Fibroblast of skin of back (primary cell): ENCODE measurements at places on chromosomes 5 and 9.

- DNase-seq, result no peak
Measured at GRCh38 chr5:76920491-76920890, 32.4 kb upstream of the CRHBP start.

DNA sequence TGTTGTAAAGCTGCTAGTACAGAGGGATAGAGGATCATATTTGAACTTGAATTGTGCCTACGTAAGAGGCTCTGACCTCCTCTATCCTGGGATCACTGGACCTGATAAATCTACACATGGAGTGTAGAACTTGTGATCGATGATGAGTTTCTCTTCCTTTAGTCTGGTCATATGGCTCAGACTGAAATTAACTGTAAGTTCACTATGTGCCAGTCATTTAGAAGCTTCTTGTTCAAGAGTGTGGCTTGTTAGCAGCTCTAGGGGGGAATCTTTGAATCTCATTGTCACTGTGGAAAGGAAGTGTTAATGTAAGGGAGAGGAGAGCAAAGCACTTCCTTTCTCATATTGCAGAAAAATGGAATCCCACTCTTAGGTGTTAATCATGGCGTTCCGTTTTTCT is 12.1 kb downstream of the ZBTB34 start:
- no peak for DNase-seq

GRCh38 chr5:92019376-92019990 is 636.4 kb upstream of the ARRDC3 start:
- DNase-seq, result peak; percentile 48

DNA sequence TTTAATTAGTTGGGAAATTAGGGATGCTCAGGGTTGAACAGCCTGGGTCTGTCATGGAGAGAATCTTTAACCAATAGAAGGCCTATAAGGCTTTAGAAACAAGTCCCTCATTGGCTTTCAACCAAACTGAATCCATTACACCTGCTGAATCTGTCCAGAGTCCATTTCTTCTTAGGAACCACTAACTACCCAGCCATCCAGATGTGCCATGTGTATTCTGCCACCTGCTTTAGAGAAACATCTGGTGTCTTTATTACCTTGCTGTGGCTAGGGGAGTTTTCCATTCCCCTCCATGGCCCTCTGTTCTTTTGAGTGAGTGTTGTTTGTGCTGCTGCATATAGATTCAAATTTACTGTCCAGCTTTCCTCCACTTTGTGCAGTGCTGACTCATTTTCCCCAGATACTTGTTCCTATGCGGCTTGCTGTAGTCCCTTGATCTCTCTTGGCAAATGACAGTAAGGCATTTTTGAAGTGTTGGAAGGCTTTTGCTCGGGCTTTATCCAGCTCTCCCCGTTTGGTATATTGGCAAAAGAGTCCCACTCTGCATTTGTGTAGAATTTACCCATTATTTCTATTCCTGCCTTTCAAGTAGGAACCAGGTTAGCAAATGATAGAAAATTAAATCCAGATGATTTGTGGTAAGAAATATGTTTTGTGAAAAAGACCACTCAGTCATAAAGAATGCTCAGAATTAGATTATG is 54.6 kb downstream of the NLN start:
- peak; percentile 31 for DNase-seq

DNA sequence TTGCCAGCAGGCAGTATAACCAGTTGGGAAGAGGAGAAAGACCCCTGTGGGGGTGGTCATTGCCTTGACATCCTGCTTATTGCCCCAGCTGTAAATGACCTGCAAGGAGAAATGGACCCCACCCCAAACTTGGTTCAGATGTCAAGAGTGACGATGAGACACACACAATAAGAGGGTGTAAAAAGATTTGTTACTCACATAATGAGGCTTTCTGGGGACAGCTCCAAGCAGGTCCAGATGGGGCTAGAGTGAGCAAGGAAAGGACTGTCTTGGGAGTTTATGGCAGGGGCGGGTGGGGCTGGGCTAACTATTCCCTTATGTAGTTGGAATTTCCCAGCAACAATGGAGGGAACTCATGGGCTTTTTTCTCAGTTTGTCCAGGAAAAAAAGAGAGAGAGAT is 24.1 kb downstream of the ZNF484 start:
- DNase-seq, result no peak

DNA sequence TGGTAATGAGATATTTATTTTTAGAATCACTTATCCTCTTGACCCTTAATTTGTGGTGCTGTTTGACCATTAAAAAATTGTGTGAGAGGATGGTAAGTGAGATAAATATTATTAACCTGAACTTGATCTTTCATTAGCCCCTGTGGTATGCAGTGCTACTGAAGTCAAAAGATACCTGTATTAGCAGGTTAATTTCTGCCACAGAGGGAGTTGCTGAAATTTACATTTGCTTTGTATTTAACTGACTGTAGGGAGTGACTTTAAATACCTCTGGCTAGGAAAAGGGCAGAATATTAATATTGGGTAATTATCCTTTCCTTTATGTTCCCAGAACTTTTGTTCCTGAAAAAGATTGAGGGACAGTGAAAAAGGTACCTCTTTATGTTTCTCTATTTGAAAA is 133.6 kb downstream of the CHSY3 start:
- DNase-seq, result no peak

GRCh38 chr5:96742538-96742937 is 65.2 kb downstream of the ERAP1 start:
- DNase-seq, result no peak

DNA sequence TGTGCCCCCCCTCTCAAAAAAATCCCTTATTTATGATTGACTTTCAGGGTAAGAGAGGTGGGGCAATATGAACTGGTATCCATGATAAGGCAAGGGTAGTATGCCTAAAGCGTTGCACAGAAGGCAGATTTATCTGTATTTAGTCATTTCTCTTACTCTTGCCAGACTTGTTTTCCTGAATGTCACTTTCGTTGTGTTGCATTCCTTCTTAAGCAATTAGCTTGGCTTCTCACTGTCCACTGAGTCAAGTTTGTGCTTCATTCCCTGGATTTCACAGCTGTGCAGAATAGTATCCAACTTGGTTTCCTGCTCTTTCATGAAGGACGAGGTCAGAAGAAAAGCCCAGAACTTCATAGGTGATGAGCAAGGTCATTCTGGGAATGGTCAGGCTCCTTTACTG is 301.5 kb upstream of the ACTBL2 start:
- peak; percentile 11 for DNase-seq

GRCh38 chr5:57450991-57451876 is 31.4 kb downstream of the ACTBL2 start:
- peak; percentile 82 for DNase-seq

DNA sequence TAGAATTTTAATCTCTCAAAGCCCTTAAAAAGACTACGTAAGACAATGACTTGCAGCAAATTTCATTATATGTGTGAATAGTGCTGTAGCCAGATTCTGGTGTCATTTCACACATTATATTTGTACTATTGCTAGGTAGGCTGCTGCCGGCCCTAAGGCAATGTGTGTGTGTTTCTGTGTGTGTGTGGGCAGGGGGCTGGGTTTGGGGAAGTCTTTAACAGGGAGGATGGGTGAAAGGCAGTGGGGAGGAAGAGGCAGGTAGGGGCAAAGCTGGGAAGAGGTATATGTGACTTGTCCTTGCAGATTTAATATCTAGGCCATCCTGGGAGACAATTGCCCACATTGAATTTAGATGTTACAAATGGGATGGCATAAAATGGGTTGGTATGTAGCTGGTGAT is 130.8 kb downstream of the MACIR start:
- no peak for DNase-seq

- no peak for DNase-seq
Measured at GRCh38 chr9:79877943-79878602, 306.3 kb downstream of the TLE4 start.

GRCh38 chr5:55033568-55033967 is 9.5 kb downstream of the GZMK start:
- no peak for DNase-seq

DNA sequence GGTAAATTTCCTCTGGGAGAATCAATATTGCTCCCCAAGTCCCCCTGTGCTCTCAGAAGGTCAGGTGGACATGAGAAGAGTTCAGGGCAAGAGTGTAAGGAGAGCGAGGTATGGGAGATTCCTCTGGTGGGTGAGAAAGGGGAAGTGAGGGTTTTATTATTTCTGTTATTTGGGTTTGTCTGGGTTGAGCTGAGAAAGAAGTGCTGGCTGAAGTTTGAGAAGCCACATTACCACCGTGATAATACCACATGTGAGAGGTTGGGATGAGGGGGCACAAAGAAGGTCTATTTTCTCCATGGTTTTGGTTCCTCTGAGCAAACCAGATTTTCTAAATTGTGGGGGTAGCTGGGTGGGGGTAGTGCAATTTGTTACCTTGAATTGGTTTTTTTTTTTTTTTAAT is 350.4 kb downstream of the OSTF1 start:
- no peak for DNase-seq

GRCh38 chr9:77386187-77386586 is 208.9 kb downstream of the VPS13A start:
- DNase-seq, result peak; percentile 58

DNA sequence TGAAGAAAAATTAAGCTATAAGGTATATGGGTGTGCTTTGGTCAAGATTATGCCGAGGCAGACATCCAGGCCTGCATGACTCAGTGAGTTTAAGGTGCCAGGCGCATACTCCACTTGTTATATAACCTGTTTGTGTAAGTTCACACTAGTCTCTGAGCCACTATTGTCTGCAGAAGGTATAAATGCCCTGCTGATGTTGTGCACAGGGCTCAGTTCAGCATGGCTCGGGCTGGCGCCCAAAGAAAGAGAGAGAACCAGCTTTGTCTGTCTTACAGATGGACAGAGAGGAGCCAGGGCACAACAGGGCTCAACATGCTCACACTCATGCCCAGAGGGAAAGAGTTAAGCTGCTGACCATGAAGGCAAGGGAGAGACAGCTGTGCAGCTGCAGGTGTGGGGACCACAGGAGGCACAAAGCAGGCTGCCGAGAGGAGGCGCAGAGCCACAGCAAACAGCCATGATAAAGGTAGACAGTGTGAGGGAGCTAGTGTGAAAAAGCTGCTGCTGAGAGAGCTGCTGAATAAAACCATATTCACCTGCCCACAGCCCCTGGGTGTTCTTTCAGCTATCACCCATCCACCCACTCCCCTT is 1587.6 kb upstream of the C9orf72 start:
- no peak for DNase-seq
